Stomach (tissue), 19 donors: ENCODE measurements at places on chromosomes 3 and 15.
A peak's percentile ranks its signal among the peaks of the same experiment; 100 is the strongest.

DNA sequence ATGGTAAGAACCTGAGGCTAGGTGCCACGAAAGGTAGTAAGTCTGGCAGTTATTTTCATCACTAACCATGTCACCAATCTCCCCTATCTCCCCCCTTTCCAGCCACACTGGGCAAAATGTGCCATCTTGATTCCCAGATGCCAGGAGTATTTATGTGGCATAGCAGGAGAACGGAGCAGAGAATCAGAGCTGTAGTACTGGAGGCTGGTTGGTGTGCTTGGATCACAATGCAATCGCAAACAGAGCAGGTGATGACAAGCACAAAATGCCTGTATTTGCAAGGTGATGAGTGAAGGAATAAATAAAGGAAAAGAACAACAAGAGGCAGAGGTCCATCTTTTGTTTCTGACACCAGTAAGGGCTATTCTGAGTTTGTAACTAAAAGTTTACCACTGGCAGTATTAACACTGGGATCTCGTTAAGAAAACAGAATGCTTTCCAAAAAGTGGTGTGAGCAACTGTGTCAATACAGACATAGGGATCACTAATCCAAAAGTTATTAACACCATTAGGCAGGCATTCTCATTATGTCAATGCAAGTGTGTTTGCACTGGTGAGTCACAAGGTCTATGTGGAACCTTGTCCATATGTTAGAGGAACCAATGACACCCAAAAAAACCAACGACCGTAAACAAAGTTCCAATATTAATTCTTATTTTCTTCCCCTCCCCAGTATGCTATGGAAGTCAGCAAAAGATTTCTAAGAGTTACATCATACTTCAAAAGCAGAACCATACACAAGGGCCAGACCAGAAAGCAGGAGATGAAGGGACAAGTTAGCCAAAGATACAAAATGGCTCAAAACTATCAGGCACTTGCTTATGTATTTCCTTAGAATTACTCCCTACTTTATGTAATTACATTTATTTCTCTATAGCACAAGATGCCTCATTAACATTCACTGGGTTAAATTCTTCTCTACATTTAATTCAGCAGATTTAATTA is 556.6 kb downstream of the FOXP1 start:
- no peak for DNase-seq

- DNase-seq: no peak
Measured at GRCh38 chr3:113287803-113288648, 76.7 kb downstream of the BOC start.

GRCh38 chr15:60726576-60726975 is 247.6 kb upstream of the ICE2 start:
- DNase-seq: no peak

DNA sequence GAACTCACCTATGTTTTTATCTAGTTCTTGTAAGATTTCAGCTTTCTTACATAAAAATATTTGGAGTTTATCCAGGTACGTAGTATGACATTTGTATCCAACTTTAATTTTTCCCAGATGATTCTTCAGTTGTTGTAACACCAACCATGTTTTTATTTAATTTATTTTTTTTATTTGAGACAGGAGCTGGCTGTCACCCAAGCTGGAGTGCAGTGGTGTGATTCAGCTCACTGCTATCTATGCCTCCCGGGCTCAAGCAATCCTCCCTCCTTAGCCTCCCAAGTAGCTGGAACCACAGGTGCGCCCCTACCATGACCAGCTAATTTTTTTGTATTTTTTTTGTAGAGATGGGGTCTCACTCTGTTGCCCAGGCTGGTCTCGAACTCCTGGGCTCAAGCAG is 6.6 kb downstream of the XYLB start:
- no peak for DNase-seq

DNA sequence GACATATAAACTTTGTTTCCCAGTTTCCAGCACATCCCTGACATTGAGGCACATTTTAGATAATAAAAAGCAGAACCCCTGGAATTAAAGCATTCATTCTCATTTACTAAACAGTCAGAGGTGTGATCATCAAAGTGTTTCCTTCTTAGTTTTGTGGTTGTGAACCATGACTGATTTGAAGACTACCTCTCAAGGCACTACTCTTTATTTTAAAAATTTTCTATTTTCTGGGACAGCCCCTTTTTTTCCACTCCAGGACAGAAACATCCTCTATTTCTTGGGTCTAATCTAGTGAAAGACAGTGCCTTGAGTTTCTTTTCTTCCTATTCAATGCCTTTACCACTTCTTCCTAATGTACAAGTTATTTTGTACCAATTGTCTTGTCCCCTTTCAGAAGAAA is 5.2 kb downstream of the SST start:
- DNase-seq: no peak

- DNase-seq: no peak
Measured at GRCh38 chr15:26097216-26097615, 234.1 kb upstream of the ATP10A start.

- no peak for DNase-seq
Measured at GRCh38 chr15:25812073-25812472, 51.1 kb downstream of the ATP10A start.

- peak; percentile 80 for DNase-seq
Measured at GRCh38 chr15:78810362-78811123, 721 bp downstream of the ADAMTS7 start.

GRCh38 chr3:161854232-161854771 is 357.7 kb downstream of the OTOL1 start:
- DNase-seq: peak; percentile 59

DNA sequence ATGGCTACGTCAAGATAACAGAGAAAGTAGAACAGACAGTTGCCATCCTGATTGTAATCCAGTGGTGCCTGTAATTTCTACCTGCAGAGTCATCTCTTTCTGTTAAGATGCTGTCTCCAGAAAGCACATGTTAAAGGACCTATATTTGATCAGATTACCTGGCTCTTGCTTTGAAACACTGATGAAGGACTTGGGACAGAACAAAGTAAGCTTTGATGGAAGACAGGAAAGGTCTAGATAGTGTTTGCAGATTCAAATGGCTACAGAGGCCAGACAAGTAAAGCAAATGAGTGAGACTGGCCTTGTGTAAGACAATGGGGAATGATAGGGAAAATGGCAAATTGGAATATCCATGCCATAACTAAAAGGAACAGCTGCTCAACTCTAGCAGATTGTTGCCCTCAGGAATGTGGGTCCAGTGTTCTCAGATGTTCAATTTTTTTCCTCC is 1.8 kb upstream of the GSK3B start:
- DNase-seq: no peak

DNA sequence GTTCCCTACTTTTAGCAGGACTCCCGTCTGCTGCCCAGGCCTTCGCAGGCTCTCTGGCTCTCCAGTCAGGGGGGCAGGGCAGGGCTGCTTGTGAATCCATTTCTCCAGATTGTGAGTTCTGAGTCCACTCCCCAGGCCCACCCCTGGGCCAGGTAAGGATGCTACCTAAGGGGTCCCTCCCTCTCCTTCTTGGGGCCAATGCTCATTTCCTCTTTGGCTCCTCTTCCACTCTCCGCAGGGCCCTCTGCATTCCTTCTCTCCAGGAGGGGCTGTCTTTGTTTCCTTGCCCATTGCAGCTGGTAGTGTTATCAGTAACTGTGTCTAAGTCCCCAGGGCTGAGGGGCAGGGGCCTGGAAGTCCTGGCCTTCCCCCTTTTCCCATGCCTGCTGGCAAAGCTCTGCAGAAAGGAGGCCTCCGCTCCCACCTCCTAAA is 13.0 kb upstream of the CACNA2D2 start:
- DNase-seq: no peak

- no peak for DNase-seq
Measured at GRCh38 chr3:69691860-69692259, 47.4 kb upstream of the MITF start.

GRCh38 chr15:56934269-56934668 is 15.8 kb downstream of the TCF12 start:
- DNase-seq: no peak

- peak; percentile 33 for DNase-seq
Measured at GRCh38 chr3:12409684-12410596, 74.3 kb upstream of the TSEN2 start.

GRCh38 chr3:126125341-126125740 is 41.4 kb upstream of the SLC41A3 start:
- DNase-seq: no peak

DNA sequence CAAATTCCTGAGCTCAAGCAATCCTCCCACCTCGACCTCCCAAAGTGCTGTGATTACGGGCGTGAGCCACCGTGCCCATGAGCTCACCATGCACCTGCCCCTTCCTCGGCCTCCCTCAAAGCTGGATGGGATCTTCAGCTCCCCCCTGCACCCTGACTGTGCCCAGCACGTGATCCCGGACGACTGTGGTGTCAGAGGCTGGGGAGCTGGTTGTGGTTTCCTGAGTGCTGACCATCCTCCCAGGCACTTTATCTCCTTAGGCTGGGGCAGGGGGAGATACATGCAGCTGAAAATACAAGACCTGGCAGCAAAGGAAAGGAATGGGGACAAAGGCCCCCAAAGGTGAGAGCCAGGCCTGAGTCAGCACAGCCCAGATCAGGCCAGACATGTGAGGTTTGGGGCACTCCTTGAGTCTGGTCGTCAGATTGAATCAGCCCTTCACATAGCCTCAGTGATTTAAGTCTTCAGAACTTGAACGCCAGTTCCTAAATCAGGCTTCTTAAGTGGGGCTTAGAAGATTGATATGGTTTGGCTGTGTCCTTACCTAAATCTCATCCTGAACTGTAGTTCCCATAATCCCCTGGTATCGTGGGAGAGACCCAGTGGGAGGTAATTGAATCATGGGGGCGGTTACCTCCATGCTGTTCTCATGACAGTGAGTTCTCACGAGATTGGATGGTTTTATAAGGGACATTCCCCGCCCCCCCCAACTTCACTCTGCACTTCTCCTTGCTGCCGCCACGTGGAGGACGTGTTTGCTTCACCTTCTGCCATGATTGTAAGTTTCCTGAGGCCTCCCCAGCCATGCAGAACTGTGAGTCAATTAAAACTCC is 35.8 kb downstream of the PRKCD start:
- peak; percentile 64 for DNase-seq

- DNase-seq: no peak
Measured at GRCh38 chr3:122758877-122759560, 34.6 kb downstream of the HSPBAP1 start.

GRCh38 chr3:56938530-56938929 is 121.9 kb upstream of the SPATA12 start:
- DNase-seq: no peak

GRCh38 chr3:39665441-39665840 is 144.0 kb upstream of the MYRIP start:
- DNase-seq: no peak

DNA sequence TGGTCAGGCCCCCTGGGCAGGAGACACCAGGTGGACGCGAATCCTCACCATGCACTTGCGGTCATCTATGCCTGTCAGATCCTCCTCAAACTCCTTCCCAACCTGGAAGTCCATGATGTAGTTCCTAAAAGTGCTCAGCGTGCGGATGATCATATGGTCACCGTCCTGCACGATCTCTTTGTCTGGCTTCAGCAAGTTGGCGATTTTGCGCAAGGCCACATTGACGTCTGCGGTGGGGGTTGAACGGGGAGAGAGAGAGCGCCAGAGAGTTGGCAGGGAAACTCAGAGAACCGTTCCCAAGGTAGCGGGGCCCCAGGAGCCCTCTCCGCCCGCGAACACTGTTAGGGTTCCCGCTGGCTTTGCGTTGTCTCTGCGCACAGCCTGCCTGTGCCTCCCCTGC is 809 bp downstream of the RBP1 start:
- no peak for DNase-seq

DNA sequence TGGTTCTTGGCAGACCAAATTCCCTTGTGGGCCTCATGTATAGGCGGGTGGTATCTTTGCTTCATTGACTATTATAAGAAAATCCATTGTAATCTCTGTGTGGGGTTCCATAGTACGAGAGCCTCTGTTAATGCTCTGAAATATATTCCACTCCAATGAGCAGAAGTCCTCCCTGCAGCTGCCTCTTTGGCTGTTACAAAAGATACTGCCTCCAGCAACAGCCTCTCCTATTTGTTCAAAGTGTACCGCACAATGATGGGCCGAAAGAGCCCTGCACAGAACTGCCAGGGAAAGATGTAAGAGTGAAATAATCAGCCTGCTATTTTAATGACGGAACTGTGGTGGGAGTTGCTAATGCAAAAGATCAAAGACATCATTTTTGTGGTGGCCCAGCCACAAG is 48.9 kb downstream of the GRK7 start:
- no peak for DNase-seq

- DNase-seq: peak; percentile 85
Measured at GRCh38 chr3:63349583-63350573, 71.8 kb downstream of the SYNPR start.

GRCh38 chr15:50353251-50353974 is 1.6 kb downstream of the GABPB1 start:
- peak; percentile 60 for DNase-seq

DNA sequence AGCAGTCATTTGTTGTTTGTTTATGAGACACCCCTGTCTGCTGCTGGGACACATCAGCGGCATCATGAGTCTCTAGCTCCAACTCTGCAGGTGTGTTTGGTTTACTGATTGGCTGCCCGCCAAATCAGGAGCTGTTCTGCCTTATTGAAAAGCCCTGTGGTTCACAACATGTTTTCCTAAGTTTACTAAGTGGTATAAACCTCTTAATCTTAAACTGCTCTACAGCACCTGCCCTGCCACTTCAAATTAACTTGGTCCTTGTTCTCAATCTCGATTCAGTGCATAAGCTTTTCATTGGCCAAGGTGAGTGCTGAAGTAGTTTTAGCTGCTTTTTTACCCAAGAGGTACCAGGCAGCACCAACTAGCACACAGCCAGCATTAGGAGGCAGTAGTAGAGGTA is 77.8 kb upstream of the WDR72 start:
- DNase-seq: peak; percentile 86

DNA sequence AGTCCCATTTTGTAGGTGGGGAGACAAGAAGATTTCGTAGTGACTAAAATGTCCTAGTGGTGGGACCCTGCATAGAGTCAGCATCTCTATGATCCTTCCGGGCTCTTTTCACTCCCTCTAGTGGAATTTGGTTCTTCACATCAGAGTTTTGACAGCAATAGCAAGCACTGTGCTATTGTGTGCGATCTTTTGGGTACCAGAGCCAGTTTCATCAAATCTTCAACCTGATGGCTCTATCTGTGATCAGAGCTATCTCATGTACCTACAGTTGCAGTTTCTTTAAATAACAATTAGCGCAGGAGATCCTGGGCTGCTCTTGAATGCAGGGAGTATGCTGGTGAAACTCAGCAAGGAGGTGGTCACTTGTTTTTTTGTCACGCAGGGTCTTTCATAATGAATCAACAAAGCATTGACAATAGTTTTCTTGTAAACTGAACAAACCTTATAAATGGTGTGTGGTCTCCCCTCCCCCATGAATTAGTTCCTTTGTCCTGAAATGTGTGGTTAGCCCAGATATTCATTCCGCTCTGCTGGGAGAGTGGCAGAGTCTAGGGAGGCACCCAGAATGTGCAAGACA is 257.2 kb upstream of the SOX2 start:
- DNase-seq: no peak
